Central memory CD4-positive, alpha-beta T cell (primary cell): ENCODE measurements at places on chromosomes 5 and 9.

DNA sequence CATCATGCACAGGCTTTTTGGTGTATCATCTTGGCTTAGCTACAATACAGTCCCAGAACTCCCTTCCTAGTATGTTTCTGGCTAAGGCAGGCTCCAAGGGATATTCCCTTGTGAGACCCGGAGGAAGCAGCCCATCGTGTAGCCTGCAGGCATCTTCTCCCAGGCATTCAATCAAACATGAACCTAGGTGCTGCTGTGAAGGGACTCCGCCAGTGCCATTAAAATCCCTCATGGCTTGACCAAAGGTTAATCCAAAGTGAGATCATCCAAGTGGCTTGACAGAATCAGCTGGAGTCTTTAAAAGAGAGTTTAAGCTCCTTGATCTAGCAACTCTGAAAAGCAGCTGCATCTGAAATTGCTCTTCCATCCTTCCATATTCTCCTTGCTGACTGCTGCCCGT lies 333.9 kb downstream of the DIRAS2 start:
- no peak for DNase-seq

GRCh38 chr9:109723781-109724180 lies 56.2 kb upstream of the PALM2AKAP2 start:
- DNase-seq: no peak

DNA sequence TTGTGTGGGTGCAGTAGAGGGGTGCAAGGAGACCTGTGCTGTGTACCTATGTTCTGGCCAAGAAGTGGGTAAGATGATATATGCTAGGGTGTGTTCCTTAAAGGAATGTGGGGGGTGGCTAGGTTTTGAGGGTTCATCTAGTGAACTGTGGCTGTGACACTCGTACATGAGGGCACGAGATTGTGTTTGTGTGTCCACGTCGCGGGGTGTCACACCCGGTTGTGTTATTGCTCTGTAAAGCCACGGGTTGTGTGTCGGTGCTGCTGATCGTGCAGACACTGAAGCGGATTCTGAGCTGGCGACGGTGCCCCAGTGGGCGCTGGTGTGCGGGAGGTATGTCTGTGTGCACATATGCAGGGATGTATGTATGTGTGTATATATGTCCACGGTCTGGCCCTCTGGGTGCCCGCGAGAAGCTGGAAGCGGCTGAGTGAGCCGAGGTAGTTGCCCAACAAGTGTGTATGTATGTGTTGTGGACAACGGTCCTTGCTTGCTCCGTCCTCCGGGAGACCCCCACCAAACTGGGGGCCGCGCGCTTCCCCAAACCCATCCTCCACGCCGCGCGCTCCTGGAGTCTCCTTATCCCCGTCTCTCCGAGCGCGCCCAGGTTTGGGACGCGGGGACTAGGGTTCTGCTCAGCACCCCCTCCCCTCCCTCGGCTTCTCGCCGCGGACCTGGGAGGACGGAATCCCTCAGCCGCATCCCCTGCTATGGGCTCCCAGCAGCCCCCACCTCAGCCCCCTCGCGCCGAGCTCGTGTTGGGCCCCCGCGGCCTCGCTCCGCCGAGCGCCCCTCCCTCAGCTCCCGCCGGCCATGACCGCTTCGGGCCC lies 639 bp downstream of the PCDH1 start:
- DNase-seq: peak; percentile 12

DNA sequence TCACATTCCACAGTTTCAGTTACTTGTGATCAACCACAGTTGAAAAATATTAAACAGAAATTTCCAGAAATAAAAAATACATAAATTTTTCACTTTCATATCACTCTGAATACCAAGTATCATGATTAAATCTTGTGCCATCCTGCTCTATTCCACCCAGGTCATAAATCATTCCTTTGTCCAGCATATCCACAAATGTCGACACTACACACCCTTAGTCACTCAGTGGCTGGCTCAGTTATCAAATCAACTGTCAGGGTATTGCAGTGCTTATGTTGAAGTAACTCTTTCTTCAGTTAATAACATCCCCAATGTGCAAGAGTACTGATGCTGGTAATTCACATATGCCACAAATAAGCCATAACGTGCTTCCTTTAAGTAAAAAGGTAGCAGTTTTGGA lies 115.7 kb downstream of the FBXL17 start:
- no peak for DNase-seq

- DNase-seq: no peak
Measured at GRCh38 chr9:18675973-18676372, 202.0 kb downstream of the ADAMTSL1 start.

DNA sequence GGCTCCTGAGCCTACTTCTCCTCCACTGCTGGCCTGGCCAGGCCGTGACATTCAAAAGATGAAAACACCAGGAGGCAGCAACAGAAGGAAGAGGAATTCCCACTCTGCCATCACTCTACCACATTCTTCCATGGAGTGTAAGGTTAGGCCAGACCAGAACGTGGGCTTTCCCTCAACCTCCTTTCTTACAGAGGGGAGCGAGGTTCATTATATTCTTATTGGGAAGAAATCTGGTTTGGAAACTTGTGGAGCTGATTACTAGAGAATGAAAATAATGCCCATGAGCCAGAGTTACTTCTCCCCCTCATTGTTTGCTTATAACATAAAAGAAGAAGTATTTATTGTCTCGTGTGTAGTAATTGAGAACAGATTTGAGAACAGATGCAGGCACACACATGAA lies 136.3 kb upstream of the BASP1 start:
- no peak for DNase-seq

DNA sequence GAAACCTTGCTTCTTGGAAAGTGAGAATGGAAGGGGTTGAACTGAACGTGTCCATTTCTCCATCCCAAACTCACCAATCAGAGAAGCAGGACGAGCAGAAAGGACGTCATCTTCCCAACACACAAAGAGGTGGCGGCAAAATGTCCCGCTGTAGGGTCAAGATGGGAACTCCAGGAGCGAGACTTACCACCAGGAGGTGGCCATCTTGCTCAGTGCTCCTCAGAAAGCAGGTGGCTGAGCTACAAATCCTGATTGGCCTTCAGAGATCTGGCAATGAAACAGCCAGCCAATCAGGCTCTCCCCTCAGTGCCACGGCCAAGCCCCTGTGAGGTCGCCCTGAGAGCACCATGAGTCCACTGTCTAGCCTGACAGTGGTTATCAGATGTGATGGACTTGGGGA lies 259.0 kb downstream of the NDUFS4 start:
- no peak for DNase-seq
